Aortic smooth muscle cell (primary cell): ENCODE measurements at places on chromosomes 3 and 15. TPM values are rescaled to one million over a fixed set of nuclear protein-coding genes. Genes with fewer than 3 reads are reported as not detected.

The STRA6 gene
- total RNA-seq, result 0.06 and 0.26 TPM in 2 replicates

The CNTN4 gene
- 0.19 TPM in 1 of 2 replicates, not detected in the other for total RNA-seq

The STT3B gene
- total RNA-seq, result 154 and 156 TPM in 2 replicates

The CDCP1 gene
- 7.7 and 10.2 TPM in 2 replicates for total RNA-seq

The EPHB1 gene
- 1.2 and 1.5 TPM in 2 replicates for total RNA-seq

The MST1R gene
- total RNA-seq, result 0.40 and 2.0 TPM in 2 replicates

The GALNT15 gene
- 2.8 and 11.5 TPM in 2 replicates for total RNA-seq

The SPTBN5 gene
- 0.53 and 0.68 TPM in 2 replicates for total RNA-seq

The TTLL13 gene
- under 0.01 and 0.12 TPM in 2 replicates for total RNA-seq

The ATP8B4 gene
- total RNA-seq, result 0.75 and 1.5 TPM in 2 replicates

The MYL3 gene
- total RNA-seq, result not detected in 2 replicates

The NR2E3 gene
- 0.06 and 0.13 TPM in 2 replicates for total RNA-seq

The TMOD2 gene
- total RNA-seq, result 8.5 and 8.7 TPM in 2 replicates

The STARD5 gene
- total RNA-seq, result 5.4 and 6.2 TPM in 2 replicates

The TIGIT gene
- under 0.01 and 0.13 TPM in 2 replicates for total RNA-seq

The ZPLD1 gene
- 0.19 and 0.26 TPM in 2 replicates for total RNA-seq

The RGMA gene
- 0.40 and 0.99 TPM in 2 replicates for total RNA-seq

The PRR20G gene
- total RNA-seq, result not detected in 2 replicates

The IFT57 gene
- 69.9 and 91.3 TPM in 2 replicates for total RNA-seq

The P2RY12 gene
- 0.13 TPM in 1 of 2 replicates, not detected in the other for total RNA-seq

The SPINT1 gene
- total RNA-seq, result 0.06 and 0.26 TPM in 2 replicates

The PLA2G4B gene
- total RNA-seq, result 0.50 and 0.79 TPM in 2 replicates

The SOX14 gene
- not detected in 2 replicates for total RNA-seq

The SYNPR gene
- not detected in 2 replicates for total RNA-seq

The FGF7 gene
- total RNA-seq, result 14.1 and 17.7 TPM in 2 replicates

The ACP3 gene
- not detected in 2 replicates for total RNA-seq

The SEMA6D gene
- 7.1 and 8.1 TPM in 2 replicates for total RNA-seq

The DUOXA2 gene
- not detected in 2 replicates for total RNA-seq

The ECT2 gene
- total RNA-seq, result 28.4 and 39.8 TPM in 2 replicates

The ATP13A4 gene
- 0.31 and 0.40 TPM in 2 replicates for total RNA-seq

The GASK1A gene
- total RNA-seq, result 0.62 and 0.92 TPM in 2 replicates

The LRRC31 gene
- total RNA-seq, result not detected in 2 replicates

The GOLGA6L10 gene
- 0.13 and 0.37 TPM in 2 replicates for total RNA-seq

The PCOLCE2 gene
- total RNA-seq, result 586 and 643 TPM in 2 replicates

The RPUSD2 gene
- total RNA-seq, result 8.9 and 12.6 TPM in 2 replicates

The ARPP19 gene
- total RNA-seq, result 78.7 and 82.3 TPM in 2 replicates

The MITF gene
- 4.2 and 5.4 TPM in 2 replicates for total RNA-seq

The TRH gene
- not detected in 2 replicates for total RNA-seq

The CFAP100 gene
- not detected in 2 replicates for total RNA-seq

The IGSF10 gene
- total RNA-seq, result 1.7 and 2.0 TPM in 2 replicates

The HESX1 gene
- total RNA-seq, result 0.56 and 0.79 TPM in 2 replicates

The TTC21A gene
- total RNA-seq, result 2.2 and 3.0 TPM in 2 replicates

The FBXO40 gene
- total RNA-seq, result not detected in 2 replicates

The COLQ gene
- total RNA-seq, result 0.66 and 1.6 TPM in 2 replicates

The CDC25A gene
- total RNA-seq, result 3.9 and 7.7 TPM in 2 replicates

The TGM4 gene
- total RNA-seq, result 0.13 TPM in 1 of 2 replicates, not detected in the other

The CPN2 gene
- total RNA-seq, result not detected in 2 replicates

The GXYLT2 gene
- total RNA-seq, result 2.6 and 4.4 TPM in 2 replicates

The KLHL6 gene
- 0.19 and 0.26 TPM in 2 replicates for total RNA-seq

The ITIH4 gene
- 2.6 and 4.8 TPM in 2 replicates for total RNA-seq

The SLC30A4 gene
- total RNA-seq, result 12.8 and 15.0 TPM in 2 replicates

The ACKR4 gene
- 157 and 395 TPM in 2 replicates for total RNA-seq

The ECE2 gene
- total RNA-seq, result not detected in 2 replicates

The KCNMB3 gene
- 0.92 and 1.8 TPM in 2 replicates for total RNA-seq

The TM6SF1 gene
- total RNA-seq, result 0.50 and 0.92 TPM in 2 replicates

The ARGFX gene
- total RNA-seq, result not detected in 2 replicates

The LRRC2 gene
- total RNA-seq, result 0.13 and 0.31 TPM in 2 replicates
